Epithelial cell of alveolus of lung (primary cell): ENCODE measurements at places on chromosomes 7 and 10. TPM values are rescaled to one million over a fixed set of nuclear protein-coding genes. Genes with fewer than 3 reads are reported as not detected.

Gene PHF14
- 18.9 and 21.5 TPM in 2 replicates for total RNA-seq

Gene GNAT3
- 0.16 TPM in 1 of 2 replicates, not detected in the other for total RNA-seq

Gene FAM237B
- not detected in 2 replicates for total RNA-seq

Gene PTER
- total RNA-seq, result 7.1 and 13.9 TPM in 2 replicates

Gene RGR
- not detected in 2 replicates for total RNA-seq

Gene TACR2
- total RNA-seq, result 0.26 TPM in 1 of 2 replicates, not detected in the other

Gene C1GALT1
- 10.4 and 34.4 TPM in 2 replicates for total RNA-seq

Gene NRCAM
- 5.9 and 22.7 TPM in 2 replicates for total RNA-seq

Gene XRCC2
- total RNA-seq, result 1.2 and 2.1 TPM in 2 replicates

Gene LRRC18
- not detected in 2 replicates for total RNA-seq

Gene EIF3B
- 83.0 and 133 TPM in 2 replicates for total RNA-seq

Gene PKD1L1
- under 0.01 TPM in 1 of 2 replicates, not detected in the other for total RNA-seq

Gene SPACDR
- not detected in 2 replicates for total RNA-seq

Gene LEP
- total RNA-seq, result not detected in 2 replicates

Gene CDHR1
- 0.52 TPM in 1 of 2 replicates, not detected in the other for total RNA-seq

Gene NCF1
- total RNA-seq, result not detected in 2 replicates

Gene ZSCAN21
- 12.5 and 18.4 TPM in 2 replicates for total RNA-seq

Gene MCM7
- 52.1 and 141 TPM in 2 replicates for total RNA-seq

Gene HTR5A
- total RNA-seq, result not detected in 2 replicates

Gene OR6V1
- not detected in 2 replicates for total RNA-seq

Gene TFEC
- 0.13 TPM in 1 of 2 replicates, not detected in the other for total RNA-seq

Gene C7orf25
- 4.5 and 5.7 TPM in 2 replicates for total RNA-seq

Gene GRID2IP
- 0.08 TPM in 1 of 2 replicates, not detected in the other for total RNA-seq

Gene PTPN12
- 37.8 and 45.0 TPM in 2 replicates for total RNA-seq

Gene POLR2J2
- 0.40 TPM in 1 of 2 replicates, not detected in the other for total RNA-seq

Gene COL26A1
- 1.4 TPM in 1 of 2 replicates, not detected in the other for total RNA-seq

Gene LRRTM3
- 0.13 TPM in 1 of 2 replicates, not detected in the other for total RNA-seq

Gene TMEM176B
- total RNA-seq, result 14.3 TPM in 1 of 2 replicates, not detected in the other

Gene ELOVL3
- 1.3 TPM in 1 of 2 replicates, not detected in the other for total RNA-seq

Gene TMEM213
- not detected in 2 replicates for total RNA-seq

Gene SCIN
- total RNA-seq, result 0.26 TPM in 1 of 2 replicates, not detected in the other

Gene TUBAL3
- under 0.01 TPM in 1 of 2 replicates, not detected in the other for total RNA-seq

Gene MCU
- total RNA-seq, result 16.2 and 19.6 TPM in 2 replicates

Gene MACC1
- 0.24 and 1.2 TPM in 2 replicates for total RNA-seq

Gene NKX2-3
- not detected in 2 replicates for total RNA-seq

Gene PLAC9
- total RNA-seq, result 13.4 and 14.5 TPM in 2 replicates

Gene RSU1
- total RNA-seq, result 35.7 and 88.3 TPM in 2 replicates

Gene DUSP5
- total RNA-seq, result 4.5 and 33.7 TPM in 2 replicates

Gene VWA2
- not detected in 2 replicates for total RNA-seq

Gene CCDC6
- 32.6 and 36.7 TPM in 2 replicates for total RNA-seq

Gene SLC18A3
- total RNA-seq, result not detected in 2 replicates

Gene SCRN1
- total RNA-seq, result 76.3 and 76.5 TPM in 2 replicates

Gene ANXA8L1
- total RNA-seq, result 0.56 and 5.7 TPM in 2 replicates

Gene TIMM23B
- 8.5 and 12.3 TPM in 2 replicates for total RNA-seq

Gene C10orf71
- total RNA-seq, result not detected in 2 replicates

Gene COL13A1
- 3.7 and 22.6 TPM in 2 replicates for total RNA-seq

Gene PAPSS2
- total RNA-seq, result 44.0 and 77.2 TPM in 2 replicates

Gene SPDYE6
- not detected in 2 replicates for total RNA-seq

Gene PRSS37
- total RNA-seq, result not detected in 2 replicates

Gene AGAP5
- total RNA-seq, result 0.13 and 4.4 TPM in 2 replicates

Gene ZPBP
- not detected in 2 replicates for total RNA-seq
